Fibroblast of pulmonary artery (primary cell): ENCODE measurements at places on chromosomes 11 and 22.
A peak's percentile ranks its signal among the peaks of the same experiment; 100 is the strongest.

- no peak for DNase-seq
Observed at GRCh38 chr11:20036626-20037335, 123.5 kb downstream of the DBX1 start.

DNA sequence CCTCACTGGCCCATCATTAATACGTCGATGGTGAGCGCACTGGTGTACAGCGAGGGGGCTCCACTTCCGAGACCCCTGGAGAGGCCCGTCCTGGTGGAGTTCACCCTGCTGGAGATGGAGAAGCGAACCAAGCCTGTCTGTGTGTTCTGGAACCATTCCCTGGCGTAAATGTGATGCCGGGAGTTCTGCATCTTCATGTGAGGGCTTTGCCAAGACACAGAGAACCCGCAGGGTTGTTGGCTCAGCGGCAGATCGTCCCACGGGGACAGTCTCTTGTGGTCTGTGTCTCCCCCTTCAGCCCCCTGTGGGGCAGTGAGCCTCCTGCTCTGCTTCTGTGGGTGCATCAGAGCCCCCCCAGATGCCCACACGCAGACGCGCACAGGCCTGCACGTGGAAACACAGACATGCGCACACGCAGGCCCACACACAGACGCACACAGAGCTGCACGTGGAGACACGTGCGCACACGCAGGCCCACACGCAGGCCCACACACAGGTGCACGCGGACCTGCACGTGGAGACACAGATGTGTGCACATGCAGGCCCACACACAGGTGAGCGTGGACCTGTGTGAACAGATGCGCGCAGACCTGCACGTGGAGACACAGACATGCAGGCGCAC, 55.8 kb upstream of the PRODH start:
- DNase-seq, result no peak

GRCh38 chr22:43440556-43440955, 28.7 kb downstream of the MPPED1 start:
- no peak for DNase-seq

DNA sequence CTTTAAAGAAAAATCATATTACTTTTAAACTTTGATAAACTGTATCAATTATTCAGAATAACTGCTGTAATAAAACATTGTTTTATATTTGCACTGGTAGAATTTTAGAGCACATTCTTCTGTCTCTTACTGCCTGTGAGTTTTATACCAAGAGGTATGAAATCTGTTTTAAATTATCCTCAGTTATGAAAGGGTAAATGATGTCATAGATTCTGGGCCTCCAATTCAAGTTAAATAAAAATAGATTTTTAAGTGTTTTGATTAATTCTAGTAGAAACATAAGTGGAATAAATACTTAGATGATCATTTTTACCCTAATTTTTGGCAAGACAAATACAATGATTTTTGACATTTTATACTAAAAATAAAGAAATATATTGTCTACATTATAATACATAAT, 93.0 kb downstream of the GUCY1A2 start:
- DNase-seq, result no peak

DNA sequence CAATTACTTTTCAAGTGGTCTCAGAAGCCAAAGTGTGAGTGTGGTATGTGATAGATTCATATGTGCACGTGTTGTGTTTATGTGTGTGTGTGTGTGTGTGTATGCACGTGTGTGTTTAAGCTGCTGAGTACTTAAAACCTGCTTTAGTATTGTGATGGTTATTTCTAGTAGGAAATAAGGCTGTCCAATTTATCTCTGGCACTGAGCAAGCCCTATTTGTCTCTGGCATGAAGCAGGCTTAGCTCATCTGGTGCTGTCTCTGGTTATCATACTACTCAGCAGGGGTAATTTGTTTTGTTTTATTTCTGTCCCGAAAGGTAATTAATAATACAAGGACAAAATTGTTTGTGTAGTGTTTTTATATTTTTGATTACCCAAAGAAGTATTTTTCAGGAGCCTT, 333.7 kb downstream of the FAT3 start:
- no peak for DNase-seq

DNA sequence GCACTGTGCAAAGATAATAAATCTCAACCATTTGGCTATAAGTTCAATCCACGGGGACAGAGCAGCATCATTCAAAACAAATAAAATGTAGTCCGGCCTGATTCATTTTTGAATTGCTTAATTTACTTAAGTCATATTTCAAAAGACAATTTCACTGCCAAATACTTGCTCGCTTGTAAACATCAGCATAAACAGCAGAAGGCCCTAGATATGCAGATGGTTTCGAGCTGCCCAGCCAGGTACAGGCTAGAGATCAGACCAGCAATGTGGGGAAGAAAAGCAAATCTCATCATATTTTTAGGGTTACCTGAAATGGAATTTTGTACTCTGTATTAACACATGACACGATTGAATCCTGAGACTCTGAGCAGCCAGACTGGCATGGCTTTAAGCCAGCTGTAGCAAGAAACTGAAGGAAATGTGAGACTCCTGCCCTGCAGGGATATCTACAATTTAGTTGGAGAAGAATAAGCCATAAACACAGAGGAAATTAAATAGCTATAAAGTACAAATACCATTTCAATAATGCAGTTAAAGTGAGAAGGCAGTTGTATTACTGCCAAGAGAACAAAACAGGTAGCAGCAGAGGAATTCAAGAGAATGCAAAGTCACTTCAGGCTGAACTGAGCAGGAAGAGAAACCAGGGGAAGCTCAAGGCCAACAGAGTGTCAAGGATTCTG, 440.3 kb downstream of the ETS1 start:
- DNase-seq, result no peak

- no peak for DNase-seq
Observed at GRCh38 chr11:87548797-87549196, 511.1 kb downstream of the TMEM135 start.

DNA sequence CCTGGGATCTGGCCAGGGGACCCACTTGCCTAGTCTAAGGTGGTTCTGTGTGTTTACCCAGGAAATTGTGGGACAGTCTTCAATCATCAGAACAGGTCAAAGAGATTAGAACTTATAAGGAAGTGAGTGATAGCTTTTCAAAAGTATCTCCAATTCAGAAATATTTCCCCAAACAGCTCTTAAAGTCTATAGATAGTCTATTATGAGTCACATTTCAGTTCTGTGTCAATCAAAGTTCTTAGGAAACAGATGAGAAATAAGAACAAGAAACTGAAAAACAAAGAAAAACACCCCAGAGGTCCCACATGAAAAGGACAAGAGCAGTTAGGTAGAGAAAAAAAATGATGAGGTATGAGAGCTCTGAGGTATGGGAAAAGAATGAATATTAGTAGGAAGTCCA, 381.4 kb upstream of the MPPED2 start:
- DNase-seq, result no peak

DNA sequence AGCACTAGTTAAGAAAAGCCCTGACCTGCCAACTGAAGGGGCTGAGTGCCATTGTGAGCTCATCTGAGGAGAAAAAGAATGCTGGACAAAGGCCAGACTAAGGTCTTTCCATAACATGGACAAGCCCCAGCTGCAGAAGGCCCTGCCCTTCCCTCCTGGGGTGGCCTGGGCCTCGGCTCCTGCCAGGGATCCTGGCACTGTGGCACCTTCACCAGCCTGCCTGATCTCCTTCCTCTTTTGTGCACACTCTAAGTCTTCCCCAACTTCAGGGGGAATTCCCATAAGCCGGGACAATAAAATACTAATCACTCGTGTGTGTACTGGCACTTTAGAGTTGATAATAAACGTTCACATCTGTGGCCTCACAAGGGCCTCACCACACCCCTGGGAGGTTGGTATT, 9.9 kb downstream of the TMPRSS13 start:
- no peak for DNase-seq

DNA sequence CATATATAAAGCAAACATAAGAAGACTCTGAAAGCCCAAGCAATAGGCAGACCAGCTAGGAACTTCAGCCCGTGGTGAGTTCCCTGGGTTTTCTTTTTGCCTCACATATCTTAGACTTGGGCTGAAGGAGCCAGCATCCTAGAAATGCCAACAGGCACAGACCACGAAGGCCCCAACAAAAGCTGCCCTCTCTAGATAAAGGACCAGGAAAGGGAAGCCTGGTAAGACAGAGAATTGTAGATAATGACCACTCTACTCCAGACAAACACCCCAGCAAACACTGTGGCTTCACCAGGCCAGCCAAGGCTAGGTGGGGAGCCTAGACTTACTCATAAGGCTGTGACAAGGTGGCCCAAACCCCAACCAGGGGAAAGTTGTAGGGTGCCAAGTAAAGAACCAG, 11.2 kb downstream of the GAL start:
- no peak for DNase-seq

DNA sequence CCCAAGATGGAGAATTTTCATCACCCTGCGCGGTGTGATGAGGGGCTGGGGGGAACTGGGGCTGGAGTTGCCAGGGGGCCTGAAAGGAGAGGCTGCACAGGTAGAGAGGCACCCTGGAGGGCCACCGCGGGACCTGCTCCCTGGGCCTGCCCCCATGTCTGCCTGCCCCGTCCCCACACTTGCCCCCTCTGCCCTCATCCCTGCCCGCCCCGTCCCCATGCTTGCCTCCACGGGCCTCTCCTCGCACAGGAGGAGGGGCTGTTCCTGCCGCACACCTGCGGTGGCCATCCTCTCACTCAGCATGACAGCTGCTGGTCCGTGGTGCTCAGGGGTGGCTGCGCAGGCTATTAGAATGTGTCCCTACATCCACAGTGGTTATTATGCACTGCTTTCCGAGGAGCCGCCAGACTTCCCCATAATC, 43.5 kb downstream of the LINC01488 start:
- DNase-seq, result no peak

DNA sequence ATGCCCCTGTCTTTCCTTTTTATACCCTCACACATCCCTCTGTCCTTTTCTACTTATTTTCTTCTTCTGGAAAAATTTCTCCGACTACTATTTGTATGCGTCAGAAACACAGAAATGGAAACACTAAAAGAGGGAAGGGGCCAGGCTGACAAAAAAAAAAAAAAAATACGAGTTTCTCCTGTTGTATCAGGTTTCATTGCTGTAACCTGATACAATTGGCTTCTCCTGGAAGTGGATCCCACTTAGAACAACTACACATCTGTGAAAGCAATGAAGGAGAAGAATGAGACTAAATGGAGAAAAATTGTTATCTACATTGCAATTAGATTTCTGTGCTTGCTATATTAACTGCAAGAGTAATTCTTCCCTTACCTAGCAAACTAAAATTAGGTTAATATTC, 393.9 kb downstream of the GUCY1A2 start:
- no peak for DNase-seq

DNA sequence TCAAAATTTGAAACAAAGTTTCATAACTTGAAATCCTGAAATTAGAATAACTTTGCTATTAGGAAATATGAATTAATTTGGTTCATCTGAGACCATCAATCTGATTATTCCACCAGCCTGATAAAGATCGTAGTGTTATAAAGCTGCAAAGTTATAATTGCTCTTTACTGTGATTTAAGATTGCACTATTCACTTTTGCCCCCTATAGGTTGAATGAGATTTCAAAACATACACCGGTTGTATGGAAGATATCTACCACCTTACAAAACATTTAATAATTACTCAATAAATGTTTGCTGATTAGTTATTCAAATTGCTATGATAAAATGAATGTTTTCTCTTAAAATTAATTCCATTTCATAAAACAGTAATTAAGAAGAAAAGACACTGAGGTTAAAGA, 26.1 kb downstream of the APIP start:
- peak; percentile 17 for DNase-seq

DNA sequence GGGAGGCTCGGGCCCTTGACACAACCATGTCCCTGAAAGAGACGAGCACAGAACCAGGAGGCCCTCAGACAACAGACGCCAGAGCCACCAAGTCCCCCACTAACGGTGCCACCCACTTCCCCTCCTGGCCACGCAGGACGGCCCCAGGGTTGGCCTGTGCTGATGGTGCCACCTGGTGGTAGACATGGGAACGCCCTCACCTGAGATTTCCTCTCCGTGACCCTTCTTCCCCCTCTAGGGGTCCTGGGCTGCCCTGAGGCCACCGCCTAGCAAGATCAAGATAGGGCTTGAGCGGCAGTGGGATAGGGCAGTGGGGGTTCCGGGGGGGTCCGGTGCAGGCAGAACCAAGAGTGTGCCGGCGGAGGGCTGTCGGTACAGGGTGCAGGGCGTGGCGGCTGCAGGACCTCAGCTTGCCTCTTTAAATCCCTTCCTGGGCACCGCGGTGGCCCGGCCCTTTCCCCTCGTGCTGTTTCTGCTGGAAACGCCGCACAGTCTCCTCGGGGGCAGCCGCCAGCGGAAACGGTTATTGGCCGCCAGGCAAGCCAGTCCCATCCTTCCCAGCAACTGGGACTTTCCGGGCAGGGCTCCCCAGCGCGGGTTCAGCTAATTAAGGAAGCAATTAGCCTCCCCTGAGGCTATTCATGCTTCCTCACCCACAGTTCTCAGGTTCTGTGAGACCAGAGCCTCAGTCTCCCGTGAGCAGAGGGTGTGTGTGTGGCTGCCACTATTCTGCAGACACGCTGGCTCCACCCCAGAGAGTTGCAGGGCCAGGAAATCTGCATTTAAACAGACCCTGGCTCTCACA, 5.5 kb upstream of the NFAM1 start:
- DNase-seq, result peak; percentile 47

DNA sequence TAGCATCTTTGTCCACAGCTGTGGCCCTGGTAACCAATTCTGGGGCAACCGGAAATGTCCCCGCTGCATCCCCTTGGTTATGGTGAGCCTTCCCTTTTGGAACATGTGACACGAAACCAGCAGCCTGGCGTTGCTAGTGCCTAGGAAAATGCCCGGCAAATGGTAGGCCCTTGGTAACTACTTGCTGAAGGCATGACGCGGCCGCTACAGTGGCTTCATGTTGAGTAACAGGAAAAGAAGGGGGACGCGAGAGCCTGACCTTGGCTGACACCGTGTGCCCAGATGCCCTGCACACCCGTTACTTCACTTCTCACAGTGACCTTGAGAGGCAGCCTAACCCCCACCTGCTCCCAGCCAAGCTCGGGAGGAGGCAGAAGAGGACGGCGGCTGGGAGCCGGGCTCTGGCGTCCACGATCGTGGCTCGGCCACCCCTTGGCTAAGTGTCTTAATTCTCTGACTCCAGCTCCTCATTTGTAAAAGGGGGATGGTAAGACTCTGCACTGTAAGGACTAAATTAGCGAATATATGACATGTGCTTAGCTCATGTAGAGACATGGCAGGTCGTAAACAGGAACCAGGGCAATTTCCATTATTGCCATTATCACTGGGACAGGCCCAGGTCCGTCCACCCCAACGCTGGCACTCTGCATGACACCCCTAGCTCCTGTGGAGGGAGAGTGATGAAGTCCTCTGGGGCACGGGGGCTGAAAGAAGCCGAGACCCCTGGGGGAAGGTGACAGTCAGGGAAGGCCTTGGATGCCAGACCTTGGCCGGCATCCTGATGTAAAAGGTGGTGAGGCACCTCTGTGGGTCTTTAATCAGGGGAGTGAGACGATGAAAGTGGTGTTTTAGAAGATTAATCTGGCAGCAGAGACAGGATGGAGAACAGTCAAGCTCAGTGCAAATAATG, 18.9 kb downstream of the IFT27 start:
- no peak for DNase-seq

GRCh38 chr11:57499413-57499982, 16.0 kb downstream of the SLC43A1 start:
- peak; percentile 93 for DNase-seq

GRCh38 chr11:74725701-74726100, 5.5 kb downstream of the CHRDL2 start:
- DNase-seq, result no peak
